ENCODE measurements at places on chromosomes 1 and 21.

- no peak for DNase-seq
Measured at GRCh38 chr1:29744684-29745490, 508.6 kb downstream of the PTPRU start.

DNA sequence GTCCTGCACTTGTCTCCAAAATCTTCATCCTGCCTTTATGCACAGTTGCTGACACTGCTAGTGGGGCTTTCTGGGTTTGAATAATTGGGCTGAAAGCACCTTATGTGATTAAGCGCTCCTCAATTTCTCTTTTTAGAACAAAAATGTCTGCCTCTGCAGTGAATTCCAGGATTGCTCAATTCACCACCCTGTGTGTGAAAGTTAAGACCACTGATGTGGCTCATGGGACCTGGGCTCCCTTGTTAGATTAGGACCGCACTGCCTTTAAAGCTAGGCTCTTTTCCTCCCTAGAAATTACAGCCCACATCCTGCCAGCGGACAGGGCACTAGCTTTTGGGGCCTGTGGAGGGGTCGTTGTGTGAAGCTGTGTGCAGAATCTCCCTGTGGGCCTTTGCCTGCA, 18.8 kb downstream of the KIAA1614 start:
- no peak for DNase-seq

GRCh38 chr1:27646676-27647075, 11.7 kb upstream of the FGR start:
- DNase-seq, result no peak

GRCh38 chr21:37665230-37666024, 250.8 kb downstream of the KCNJ6 start:
- DNase-seq, result no peak

GRCh38 chr1:94989911-94990473, 63.1 kb upstream of the CNN3 start:
- DNase-seq, result no peak

DNA sequence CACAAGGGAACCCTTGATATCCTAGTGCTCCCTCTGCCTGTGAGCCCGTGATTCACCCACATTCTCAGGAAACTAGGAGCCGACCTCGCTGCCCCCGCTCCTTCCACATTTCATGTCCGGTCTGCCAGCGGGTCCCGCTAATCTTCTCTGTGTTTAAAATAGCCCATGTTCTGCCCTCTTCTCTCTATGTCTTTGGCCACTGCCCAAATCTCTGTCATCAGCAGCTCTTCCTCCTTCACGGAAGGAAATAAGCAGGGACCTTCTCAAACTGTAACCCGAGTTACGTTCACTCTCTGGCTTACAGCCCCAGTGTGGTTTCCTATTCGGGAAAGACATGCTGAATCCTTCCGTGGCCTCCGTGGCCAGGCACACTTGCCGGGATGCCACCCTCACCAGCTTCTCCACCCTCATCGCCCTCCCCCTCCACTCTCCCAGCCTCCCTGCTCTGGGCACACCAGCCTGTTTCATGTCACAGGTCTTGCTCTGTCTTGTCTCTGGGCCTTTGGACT, 21.1 kb upstream of the UBXN10 start:
- DNase-seq, result no peak

DNA sequence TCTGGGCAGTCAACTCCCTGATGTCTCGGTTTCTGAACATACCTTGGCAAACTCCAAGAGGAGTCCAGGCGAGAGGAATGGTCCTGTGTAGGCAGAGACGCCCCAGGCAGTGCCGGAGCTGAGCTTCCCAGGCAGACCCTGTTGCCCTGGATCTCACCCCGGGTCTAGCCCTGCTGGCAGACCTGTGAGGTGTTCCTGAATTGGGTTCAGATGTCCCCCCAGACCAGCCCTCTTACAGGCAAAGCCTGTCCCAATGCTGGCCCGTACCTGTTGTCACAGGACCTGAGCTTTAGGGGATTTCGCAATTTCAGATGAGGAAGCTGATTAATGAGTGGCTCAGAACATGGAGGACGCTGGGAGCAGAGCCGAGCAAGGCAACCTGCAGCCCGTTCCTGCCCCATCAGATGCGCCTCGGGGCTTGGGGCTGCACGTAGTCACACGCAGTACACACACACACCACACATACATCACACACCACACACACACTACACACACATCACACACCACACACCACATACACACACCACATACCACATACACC, 38.5 kb upstream of the PDE9A start:
- DNase-seq, result no peak

DNA sequence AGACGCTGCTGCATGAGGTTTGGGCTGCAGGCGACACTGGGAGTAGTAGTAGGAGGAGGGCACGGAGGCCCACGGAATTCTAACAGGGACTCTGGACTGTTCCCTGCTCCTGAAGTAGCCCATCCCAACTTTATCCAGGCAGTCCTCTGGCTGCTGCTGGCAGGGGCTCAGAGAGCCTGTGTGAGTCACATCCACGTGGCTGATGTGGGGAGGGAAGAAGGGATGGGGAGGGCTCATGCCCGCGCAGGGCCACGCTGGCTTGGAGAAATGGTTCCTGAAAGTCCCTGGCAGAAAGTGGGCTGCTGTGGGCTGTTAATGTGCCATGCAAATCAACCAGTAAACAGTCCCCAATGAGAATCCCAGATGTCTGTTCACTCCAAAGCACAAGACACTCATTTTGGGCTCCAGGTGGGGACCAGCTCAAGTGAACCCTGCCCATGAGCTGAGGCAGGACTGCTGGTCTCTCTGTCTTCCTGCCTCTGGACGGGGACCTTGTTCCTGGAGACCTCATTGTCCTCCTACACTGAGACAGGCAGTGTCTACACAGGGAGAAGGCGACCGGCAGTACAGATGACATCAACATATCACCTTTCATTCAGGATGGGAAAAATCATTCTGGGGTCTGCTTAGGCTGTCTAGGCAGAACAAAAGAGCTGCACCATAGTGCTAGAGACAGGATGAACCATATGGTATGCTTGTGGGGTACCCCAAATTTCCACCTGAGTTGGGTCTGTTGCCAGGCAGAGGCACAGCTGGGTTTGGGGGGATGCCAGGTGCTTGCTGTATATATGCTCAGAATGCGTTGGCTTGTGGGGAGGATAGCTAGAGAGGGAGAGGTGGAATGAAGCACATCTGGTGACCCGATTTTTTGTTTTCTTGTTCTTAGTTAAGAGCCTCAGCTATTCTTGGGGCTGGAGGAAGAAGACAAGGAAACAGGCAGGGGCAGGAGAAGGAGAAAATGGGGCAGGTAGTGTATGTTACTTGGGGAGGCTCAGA, 57.9 kb upstream of the FMOD start:
- no peak for DNase-seq

DNA sequence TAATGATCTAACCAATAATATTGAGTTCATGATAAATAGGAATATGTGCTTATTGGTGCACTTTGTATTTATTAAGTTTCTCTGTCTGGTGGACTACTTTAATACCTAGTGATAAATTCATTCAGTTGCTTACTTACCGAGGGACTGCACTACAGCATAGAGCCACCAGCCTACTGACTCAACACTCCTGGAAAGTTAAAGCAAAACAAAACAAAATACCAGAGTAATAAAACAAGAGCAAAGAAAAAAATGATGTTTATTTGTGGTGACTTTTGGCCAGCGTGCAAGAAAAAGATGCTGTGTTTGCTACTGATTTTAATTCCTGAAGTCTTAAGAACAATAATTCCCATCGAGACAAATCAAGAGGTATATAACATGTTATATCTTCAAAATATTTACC, 586.3 kb downstream of the PLA2G4A start:
- DNase-seq, result no peak

DNA sequence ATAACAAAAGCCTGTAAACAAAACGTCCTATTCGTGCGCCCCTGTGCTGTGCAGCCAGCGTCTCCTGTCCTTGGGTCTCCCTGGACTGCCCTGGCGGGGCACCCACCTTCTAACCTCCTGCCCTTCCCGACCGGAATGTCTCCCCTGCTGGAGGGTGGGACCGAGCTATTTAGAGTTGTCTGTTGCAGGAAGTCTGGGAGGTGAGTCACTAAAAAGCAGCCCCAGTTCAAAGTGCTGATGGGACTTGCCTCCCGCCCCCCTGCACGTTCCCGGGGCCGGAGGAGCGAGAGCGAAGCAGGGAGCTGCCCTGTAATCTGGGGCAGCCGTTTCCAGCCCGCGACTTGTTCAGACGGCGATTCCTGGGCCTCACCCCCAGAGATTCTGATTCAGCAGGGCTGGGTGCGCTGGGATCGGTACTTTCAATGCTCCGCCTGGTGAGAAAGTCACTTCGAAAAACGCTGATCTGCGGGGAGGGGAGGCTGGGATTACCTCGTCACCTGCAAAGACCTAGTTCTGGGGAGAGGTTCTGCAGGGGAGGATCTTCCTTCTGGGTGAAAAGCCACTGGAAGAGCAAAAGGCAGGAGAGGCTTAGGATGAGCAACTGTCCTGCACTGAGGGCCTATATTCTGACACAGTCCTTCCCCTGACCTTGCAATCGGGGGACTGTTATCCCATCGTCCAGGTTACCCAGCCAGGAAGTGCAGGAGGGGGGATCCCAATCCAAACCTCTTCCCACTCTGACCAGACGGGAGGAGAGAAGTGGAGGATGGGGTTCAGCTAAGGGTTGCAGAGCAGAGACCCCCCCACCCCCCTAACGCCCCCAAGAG, 1.2 kb upstream of the DHRS3 start:
- DNase-seq, result no peak

DNA sequence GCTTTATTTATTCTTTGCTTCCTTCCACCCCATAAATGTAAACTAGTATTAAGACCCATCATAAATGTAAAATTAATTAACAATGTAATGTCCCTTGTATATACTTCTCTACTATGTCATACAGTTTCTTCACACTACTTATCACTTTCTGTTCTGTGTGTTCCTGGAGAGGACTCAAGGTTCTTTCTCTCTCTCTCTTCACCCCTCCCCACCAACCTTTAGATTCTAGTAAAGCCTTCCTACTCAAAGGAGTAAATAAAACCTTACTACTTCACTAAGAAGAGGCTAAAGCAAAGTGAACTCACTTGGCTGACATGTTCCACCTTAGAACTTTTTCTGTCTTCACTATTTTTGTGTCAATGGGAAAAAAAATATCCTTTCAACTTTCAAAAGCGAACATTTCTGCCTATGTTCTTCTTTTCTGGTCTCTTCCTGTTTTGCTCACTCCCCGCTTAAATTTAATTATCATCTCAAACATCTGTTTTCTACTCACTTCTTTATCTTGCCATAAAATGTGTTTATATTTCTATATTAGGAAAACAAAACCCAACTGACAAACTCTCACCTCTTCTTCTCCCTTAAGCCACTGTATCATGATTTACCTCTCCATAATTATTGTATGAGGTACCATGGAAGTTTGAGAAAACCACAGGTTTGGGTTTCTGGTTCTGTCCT, 260.3 kb downstream of the DPYD start:
- DNase-seq, result no peak

Measured in renal cortex interstitium (tissue), 15 donors.